NCI-H1105 (cell line): ENCODE measurements at places on chromosomes 6 and 20.
A peak's percentile ranks its signal among the peaks of the same experiment; 100 is the strongest.

DNA sequence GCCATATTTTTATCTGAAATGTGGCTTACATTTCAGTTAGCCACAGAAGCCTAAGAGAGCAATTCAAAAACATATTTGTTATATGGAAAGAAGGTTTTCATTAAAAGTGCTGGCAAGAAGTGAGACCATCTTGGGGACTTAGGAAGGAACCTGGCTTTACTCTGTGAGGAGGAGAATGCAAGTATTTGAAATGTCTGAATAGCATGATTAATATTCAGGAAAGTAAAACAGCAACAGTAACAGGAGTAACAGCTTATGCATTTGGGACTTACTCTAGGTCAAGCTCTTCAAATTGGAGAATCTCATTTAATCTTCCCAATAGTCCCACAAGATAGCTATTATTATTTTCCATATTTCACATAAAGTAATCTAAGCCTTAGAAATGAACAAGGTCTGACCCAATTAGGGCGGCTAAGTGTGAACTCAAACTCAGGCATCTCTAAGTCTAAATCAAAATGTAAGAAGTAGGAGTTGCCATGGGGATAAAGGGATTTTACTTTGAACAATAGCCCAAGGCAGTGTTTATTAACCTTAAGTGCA, 816.5 kb downstream of the BCKDHB start:
- no peak for DNase-seq

- DNase-seq = no peak
These were observed 46.6 kb downstream of the AGPAT4 start for GRCh38 chr6:161227004-161227960.

DNA sequence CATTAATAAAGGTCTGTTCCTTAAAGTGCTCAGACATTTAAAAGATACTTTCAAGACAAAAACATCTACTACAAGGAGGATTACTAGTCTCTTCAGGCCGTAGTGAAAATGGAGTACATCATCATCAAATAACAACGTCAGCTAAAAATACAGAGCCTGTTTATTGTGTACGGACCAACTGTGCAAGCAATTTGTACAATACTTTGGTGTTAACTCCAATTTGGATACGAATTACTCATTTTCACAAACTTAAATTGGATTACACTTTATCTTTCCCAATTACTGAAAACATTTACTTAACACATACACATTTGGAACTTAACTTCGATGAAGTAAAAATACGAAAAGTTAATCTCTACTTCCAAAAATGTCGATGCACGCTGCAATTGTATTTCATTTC, 802 bp downstream of the CYP39A1 start:
- peak; percentile 1 for DNase-seq

DNA sequence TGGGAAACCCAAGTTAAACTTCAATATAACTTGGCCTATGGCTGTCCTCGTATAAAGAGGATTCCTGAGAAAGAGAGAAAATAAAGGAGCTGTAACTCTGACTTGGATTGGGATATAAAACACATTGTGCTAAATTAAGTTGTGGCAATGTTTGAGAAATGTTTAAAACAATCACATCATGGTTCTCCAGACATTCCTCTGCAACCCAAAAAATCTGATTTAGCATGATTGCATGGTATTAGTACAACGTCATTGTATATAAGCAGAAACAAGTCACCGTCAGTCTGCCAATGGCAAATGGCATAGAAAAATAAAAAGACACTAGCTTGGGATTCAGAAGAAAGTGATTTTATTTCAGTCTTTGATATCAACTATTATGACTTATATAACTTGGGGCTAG, 140.2 kb upstream of the FAM83B start:
- no peak for DNase-seq

DNA sequence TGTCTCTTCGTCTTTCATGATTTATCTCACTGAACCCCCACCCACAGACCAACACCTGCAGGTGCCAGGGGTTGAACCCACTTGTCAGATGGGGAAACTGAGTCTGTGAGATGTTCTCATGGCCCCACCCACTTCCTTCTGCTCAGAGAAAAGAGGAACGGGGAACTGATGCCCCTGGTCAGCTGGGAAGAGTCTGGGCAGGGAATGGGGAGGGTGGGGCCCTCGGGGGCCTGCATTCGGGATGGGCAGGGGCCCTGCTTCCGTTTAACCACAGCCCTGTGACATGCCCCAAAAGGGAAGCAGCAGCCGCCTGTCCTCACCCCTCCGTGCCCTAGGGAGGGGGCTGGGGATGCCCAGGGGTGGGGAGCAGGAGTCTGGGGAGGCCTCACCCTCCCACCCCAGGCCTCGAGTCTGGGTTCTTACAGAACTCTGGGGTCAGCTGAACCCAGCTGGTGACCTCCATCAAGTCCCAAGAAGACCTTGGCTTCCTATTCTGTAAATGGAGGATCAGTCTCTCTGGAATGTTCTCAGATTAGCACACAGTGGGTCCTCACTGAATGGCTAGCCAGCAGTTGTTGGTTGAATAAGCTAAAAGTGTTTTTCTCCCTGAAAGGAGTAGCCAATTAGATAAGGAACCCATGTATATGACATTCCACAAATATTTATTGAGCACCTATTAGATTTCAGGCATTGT, 81.5 kb downstream of the CEBPB start:
- no peak for DNase-seq

DNA sequence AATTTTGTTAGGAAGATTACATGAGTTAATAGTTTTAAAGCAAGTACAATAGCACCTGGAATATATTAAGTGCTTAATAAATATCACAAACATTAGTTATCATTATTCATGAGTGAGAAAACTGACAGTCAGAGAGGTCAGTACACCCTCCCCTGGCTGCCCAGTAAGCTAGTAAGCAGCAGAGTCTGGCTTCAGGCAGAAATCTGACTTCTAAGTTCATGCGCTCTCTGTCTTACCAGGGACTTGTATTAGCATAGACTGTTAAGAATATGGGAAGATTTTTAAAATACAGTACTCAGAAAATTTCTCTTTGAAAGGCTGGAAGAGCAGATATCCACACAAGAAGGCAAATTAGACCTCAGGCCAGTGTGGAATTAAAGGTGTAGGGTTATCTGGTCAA, 40.8 kb downstream of the BCAS1 start:
- no peak for DNase-seq

GRCh38 chr20:1720226-1720625, 62.6 kb upstream of the SIRPG start:
- DNase-seq = no peak

GRCh38 chr6:81381382-81381916, 371.0 kb downstream of the TENT5A start:
- no peak for DNase-seq

- no peak for DNase-seq
These were observed 63.8 kb downstream of the ELOVL5 start for GRCh38 chr6:53284901-53285300.

GRCh38 chr20:45957021-45957941, 14.7 kb downstream of the ZNF335 start:
- DNase-seq = no peak

GRCh38 chr6:145814501-145815308, at the start of gene FBXO30:
Gene FBXO30 (minus strand): TSS chr6:145814795. CDS start chr6:145806405, 8,390 bp downstream.
- DNase-seq = peak; percentile 89

GRCh38 chr6:89862273-89862672, 32.0 kb upstream of the GJA10 start:
- no peak for DNase-seq

DNA sequence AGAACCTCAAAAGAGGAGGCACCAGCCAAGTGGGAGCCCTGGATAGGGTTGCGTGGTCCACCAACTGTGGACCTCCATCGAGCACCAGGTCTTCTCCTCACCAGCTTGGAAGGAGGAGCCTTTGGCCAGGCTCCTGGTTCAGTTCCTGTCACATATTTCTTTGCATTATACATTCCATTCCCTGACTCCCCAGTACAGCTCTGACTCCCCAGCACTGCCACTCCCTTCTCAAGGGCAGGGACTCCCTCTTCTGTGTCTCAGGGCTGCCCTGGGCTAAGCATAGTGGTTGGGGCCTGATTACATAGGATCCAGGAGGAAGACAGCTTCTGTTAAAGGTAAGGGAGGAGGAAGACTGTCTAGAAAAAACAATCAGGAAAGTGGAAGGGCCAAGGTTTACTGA, 91.1 kb downstream of the MRPL14 start:
- DNase-seq = no peak

DNA sequence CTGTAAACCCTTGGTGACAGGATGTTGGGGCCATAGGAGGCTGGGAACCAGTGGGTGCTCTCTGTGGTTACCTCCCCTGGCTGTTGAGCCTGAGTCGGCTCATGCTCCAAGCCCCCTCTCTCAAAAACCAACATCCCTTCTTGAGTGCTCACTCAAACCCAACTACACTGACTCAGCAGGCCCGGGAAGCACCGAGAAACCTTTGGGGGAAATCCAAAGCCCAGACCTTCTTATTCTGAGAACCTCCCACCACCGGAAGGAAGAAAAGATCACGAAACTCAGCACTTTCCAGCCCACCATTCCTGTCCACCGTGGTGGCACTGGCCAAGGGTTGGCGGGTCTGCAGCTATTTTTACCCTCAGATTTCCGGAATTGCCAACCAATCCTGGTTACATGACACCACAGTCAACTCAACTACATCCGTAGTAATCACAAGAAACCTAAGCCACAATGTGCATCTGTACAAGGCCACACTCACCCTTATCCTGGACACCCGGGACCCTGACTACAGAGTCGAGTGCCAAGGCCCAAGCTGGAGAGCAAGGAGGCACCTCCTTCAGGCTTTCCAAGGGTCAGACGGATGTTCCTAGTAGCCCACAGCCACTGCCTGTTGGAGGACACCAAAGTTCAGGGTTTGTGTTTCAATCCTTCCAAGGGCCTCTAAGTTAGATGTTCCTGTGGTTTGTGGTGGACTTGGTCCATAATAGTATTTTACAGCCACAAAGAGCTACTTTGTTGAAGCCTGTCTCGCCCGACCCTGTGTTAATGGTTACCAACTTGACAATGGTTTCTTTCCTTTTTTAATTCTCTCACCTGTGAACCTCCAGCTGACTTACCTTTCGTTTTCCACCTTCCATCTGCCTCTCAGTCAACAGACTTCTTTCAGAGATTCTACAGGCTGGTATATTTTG, 317.0 kb downstream of the CDC5L start:
- no peak for DNase-seq

DNA sequence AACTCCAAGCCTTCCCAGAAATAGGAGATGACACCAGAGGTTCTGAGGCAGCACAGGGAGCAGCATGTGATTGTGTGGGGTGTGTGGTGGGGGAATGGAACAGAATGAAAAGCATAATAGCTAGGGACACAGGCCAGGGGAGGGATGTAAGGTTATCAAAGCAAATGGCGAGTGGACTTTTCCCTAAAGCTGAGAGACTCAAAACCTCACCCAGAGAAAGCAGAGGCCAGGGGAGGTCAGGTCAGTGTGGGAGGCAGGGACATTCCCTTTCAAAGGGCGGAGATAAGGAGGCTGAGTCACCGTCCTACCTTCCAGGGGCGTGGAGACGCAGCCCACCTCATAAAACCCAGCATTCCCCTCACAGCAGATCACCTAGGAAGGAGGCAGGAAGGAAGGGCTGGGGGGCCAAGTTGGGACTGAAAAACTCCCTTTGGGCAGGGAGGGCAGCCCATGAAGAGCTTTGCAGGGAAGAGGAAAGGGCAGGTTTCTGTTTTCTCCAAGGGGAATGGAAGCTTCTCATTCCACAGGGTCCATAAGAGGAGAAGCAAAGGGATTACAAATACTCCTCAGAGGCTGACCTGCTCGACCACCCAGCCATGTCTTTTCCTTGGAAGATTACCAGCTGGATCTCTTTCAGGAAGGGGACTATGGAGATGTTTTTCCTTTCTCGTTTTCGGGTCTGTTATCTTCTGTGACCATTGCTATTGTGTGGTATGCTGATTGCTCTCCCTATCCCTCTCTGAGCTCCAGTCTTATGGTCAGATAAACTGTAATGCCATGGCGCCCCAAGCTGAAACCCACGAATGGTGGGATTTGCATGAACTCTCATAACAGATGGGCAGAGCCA, 9.6 kb upstream of the LY6G5C start:
- DNase-seq = no peak

GRCh38 chr6:46184114-46184513, 13.3 kb upstream of the ENPP5 start:
- DNase-seq = no peak

DNA sequence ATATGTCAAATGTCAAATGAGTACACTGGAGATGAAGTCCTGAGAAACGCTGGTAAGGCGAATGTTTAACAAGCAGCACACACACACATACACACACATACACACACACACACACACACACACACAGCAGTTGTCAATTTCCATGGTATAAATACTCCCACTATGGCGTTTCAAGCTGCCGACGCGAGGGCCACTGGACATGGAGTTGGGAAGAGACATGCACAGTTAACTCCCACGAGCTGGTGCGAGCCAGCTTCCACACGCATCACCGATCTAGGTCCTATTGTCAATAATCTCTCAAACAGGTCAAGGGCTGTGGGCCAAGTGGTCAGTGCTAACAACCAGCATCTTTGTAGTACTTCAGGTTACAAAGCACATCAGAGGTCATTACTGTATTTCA, 58.9 kb downstream of the TRERF1 start:
- DNase-seq = no peak

- DNase-seq = peak; percentile 11
These were observed 65.6 kb downstream of the TULP4 start for GRCh38 chr6:158377860-158378259.

GRCh38 chr6:142416179-142416578, 114.4 kb downstream of the ADGRG6 start:
- DNase-seq = no peak

- no peak for DNase-seq
These were observed 40.7 kb downstream of the TP53INP2 start for GRCh38 chr20:34744847-34745246.

GRCh38 chr6:69449887-69450286, 346.9 kb downstream of the LMBRD1 start:
- no peak for DNase-seq

- DNase-seq = no peak
These were observed 994.0 kb downstream of the GRIK2 start for GRCh38 chr6:102387326-102388033.

GRCh38 chr6:109237077-109237985, 142.0 kb downstream of the CEP57L1 start:
- no peak for DNase-seq

- DNase-seq = peak; percentile 96
These were observed 704.8 kb upstream of the SLC35B3 start for GRCh38 chr6:9140172-9140571.

- DNase-seq = no peak
These were observed 126.0 kb upstream of the SLC2A12 start for GRCh38 chr6:134178161-134179044.
